ENCODE measurements at places on chromosomes 2 and 18. TPM values are rescaled to one million over a fixed set of nuclear protein-coding genes. Genes with fewer than 3 reads are reported as not detected.
A peak's percentile ranks its signal among the peaks of the same experiment; 100 is the strongest.

Gene FSIP2
- 0.40 TPM for total RNA-seq

Gene ACTR1B
- total RNA-seq = 77.6 TPM

Gene ARHGAP28
- 2.1 TPM for total RNA-seq

Gene CYP27C1
- total RNA-seq = not detected

Gene CD8A
- 0.62 TPM for total RNA-seq

Gene CNDP2
- total RNA-seq = 65.7 TPM

Gene LHCGR
- 0.24 TPM for total RNA-seq

Gene TGIF1
- total RNA-seq = 10.8 TPM

Gene C2orf66
- total RNA-seq = not detected

Gene ROCK2
- 48.6 TPM for total RNA-seq

Gene UGT1A8
- not detected for total RNA-seq

Gene L3MBTL4
- 0.70 TPM for total RNA-seq

Gene AQP12B
- total RNA-seq = not detected

Gene ZAP70
- total RNA-seq = 1.2 TPM

Gene CGREF1
- 0.48 TPM for total RNA-seq

DNA sequence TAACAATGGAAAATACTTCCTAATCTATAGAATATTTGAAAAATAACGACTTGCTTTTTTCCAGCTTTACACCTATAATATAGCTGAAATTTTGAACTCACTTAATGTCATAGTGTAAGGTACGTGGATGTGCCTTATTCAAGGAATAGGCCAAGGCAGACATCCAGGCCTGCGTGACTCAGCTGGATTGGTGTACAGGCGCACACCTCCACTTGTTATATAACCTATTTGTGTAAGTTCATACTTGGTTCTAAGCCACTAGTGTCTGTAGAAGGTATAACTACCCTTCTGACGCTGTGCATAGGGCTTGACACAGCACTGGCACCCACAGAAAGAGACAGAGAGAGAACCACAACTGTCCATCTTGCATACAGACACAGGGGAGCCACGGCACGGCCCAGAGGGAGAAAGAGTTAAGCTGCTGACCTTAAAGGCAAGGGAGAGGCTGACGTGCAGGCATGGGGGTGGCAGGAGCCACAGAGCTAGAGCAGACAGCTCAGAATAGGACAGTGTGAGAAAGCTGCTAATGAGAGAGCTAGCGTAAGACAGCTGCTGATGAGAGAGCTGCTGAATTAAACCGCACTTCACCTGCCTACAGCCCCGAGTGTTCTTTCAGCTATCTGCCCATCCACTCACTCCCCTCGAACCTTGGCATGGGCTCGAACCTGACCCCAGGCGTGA lies 16.1 kb downstream of the CCDC178 start:
- DNase-seq = no peak

- no peak for DNase-seq
Measured at GRCh38 chr18:29664278-29665036, 1378.1 kb downstream of the DSC3 start.

GRCh38 chr18:41371156-41372045 lies 583.6 kb upstream of the PIK3C3 start:
- DNase-seq = no peak

GRCh38 chr18:67219821-67220220 lies 296.7 kb downstream of the DSEL start:
- DNase-seq = no peak

DNA sequence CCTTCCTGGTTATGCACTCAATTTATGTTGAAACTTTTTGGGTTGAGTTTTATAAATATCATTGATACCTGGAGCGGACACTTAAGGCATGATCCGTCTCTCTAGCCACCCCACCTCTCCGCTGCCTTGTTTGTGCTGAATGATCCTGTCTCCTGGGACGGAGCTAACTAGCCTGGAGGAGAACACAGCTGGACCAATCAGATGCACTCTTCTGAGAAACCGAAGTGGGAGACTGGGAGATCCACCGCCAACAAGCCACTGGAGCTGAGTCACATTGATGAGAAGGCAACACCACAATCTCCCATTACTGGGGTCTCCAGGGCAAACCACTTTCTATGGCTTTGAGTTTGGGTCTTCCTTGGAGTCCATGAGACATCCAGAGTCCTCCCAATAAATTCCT lies 29.3 kb downstream of the CYP26B1 start:
- no peak for DNase-seq

- no peak for DNase-seq
Measured at GRCh38 chr2:209495855-209496585, 72.2 kb downstream of the MAP2 start.

GRCh38 chr2:217996361-217996760 lies 6.4 kb downstream of the TNS1 start:
- no peak for DNase-seq

DNA sequence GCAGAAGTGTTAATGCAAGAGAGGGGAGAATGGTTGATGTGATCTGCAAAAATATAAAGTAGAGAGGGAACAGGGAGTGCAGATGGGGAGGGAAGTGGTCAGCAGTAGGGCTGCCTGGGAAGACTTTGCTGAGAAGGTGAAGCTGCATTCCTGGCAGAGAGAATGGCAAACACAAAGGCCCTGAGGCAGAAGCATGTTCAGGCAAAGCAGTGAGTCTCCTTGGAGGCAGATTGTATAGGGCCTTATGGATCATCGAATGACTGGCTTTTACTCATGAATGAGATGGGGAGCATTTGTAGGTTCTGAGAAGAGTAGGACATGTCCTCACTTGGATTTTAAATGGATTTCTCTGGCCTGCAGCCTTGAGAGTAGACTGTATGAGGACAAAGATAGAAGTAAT lies 9.5 kb downstream of the ITGA6 start:
- no peak for DNase-seq

DNA sequence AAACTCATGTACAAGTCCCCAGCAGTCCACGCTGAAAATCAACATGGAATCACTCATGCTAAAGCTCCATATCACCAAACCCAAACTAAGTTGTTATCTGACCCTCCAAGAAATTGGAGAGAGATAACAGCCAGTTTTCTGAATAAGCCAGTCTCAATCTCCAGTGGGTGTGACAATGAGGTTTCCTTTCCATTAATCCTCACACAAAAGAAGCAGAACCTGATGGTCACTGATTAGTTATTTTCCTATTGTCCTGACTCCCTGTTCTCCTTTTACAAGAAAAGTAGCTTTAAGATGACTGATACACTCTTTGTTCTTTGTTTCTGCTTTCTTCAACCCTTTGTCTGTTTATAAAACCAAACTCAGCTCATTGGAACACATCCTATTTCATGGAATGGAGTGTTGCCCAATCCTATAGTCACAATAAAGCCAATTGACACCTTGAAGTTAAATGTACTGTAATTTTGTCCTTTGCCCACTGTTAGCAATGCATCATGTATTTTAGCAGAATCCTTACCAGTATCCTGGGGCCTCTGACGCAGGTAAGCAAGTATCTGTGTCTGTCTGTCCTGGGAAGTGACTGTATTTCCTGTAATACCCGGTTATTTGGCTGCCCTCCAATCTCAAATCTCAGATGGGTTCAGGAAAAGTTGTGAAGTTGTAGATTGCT lies 30.6 kb upstream of the SH3RF3 start:
- no peak for DNase-seq

- no peak for DNase-seq
Measured at GRCh38 chr18:8139891-8140406, 469.3 kb upstream of the RAB12 start.

- no peak for DNase-seq
Measured at GRCh38 chr2:218570850-218571249, 2.2 kb downstream of the CNOT9 start.

- DNase-seq = no peak
Measured at GRCh38 chr2:65514555-65515195, 82.3 kb upstream of the SPRED2 start.

- no peak for DNase-seq
Measured at GRCh38 chr2:30072250-30072842, 74.5 kb upstream of the YPEL5 start.

DNA sequence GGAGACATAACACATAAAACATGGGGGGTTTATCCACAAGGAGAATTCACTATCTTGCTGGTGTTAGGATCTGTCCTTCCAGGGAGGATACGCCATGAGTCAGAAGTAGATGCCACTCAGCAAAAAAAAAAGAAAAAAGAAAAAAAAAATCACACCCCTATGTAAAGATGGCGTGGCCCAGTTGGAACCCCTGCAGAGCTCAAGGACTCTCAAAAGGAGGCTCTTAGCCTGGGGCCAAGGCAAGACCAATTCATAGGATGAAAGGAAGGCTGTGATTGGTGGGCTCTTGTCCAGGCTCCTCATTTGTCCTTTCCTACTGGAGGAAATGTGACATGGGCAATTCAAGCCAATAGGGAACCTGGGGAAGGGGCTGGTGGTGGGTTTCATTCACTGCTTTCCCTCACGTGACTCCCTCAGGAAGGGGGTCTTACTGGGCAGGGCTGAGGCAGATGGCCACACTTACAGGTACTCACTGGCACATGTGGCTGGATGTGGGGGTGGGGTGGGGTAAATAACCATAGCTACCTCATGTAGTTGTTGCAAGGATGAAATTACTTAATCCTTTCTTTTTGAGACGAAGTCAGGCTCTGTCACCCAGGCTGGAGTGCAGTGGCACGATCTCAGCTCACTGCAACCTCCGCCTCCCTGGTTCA lies 38.7 kb upstream of the HAAO start:
- DNase-seq = no peak

DNA sequence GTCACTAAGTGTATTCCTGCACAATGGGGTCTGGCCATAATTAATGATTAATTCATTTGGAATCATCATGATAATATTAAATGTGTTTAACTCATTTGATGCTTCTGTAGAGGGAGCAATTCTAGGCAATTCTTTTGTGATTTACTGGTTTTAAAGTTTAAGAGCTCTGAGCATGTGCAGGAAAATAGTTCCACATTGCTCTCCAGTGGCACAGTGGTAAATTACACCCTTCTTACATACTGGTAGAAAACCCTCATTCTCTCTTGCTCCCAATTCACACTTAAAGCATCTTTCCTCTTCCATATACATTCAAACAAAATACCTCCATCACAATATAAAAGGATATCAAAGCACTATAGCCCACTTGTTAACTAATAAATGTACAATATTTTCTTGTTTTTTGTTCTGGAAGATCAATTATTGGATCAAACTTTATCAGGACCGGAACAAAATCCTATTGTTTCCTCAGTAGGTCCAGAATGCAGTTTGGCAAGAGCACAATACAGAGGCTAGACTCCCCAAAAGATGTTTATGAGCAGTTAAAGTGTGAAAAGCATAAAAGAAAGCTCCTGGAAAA lies 844.3 kb downstream of the MBD2 start:
- no peak for DNase-seq

- DNase-seq = no peak
Measured at GRCh38 chr2:54213082-54213481, 42.9 kb downstream of the TSPYL6 start.

GRCh38 chr2:41782306-41783158 lies 265.3 kb upstream of the PKDCC start:
- no peak for DNase-seq

GRCh38 chr2:4144731-4145130 lies 441.4 kb downstream of the DCDC2C start:
- no peak for DNase-seq

GRCh38 chr2:237352279-237352845 lies 61.6 kb downstream of the COL6A3 start:
- DNase-seq = no peak

- no peak for DNase-seq
Measured at GRCh38 chr2:214782671-214783070, 26.8 kb downstream of the BARD1 start.

DNA sequence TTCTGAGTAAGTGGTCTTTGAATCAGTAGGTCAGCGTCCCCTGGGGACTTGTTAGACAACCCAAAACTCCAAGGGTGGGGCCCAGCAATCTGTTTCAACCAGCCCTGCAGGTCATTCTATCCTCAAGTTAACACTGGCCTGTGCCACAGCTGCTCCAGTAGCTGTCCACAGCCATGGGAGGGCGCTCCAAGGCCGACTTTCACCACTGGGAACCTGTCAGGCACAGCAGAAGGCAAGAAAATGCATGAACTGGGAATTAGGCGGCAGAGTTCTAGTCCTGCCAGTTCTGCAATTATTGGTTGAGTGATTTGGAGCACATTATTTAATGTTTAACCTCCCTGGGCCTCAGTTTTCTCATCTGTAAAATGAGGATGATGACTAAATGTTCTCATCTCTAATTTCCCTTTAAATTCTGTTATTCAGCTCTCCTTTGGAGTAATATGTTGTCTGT lies 17.4 kb upstream of the MRPL33 start:
- peak; percentile 92 for DNase-seq

DNA sequence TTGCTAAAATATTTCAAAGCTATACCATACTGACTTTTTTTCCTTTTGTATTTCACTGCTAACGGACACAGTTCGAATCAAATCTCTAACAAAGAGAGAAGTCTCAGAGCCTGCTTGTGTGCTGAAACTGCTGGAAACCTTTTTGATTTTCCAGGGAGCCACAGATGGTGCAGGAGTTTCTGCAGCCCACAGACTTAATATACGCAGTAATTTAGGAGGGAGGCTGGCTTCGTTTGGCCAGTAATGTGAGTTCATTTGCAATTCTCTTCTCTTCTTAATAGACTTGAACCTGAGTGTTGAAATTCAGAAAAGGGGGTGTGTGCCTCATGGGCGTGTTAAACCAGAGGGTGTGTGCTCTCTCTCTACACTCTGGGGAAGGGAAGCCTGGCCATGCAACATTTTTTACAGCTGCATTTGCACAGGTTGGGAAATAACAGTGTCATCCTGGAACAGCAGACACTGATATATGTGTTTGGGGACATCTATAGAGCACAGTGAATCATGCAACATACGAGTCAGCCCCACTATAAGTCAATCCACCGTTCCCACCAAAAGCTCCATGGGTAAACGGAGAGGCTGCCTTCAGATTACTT lies 333.0 kb downstream of the CLIP4 start:
- no peak for DNase-seq

GRCh38 chr2:16716944-16717343 lies 51.3 kb upstream of the CYRIA start:
- DNase-seq = no peak

DNA sequence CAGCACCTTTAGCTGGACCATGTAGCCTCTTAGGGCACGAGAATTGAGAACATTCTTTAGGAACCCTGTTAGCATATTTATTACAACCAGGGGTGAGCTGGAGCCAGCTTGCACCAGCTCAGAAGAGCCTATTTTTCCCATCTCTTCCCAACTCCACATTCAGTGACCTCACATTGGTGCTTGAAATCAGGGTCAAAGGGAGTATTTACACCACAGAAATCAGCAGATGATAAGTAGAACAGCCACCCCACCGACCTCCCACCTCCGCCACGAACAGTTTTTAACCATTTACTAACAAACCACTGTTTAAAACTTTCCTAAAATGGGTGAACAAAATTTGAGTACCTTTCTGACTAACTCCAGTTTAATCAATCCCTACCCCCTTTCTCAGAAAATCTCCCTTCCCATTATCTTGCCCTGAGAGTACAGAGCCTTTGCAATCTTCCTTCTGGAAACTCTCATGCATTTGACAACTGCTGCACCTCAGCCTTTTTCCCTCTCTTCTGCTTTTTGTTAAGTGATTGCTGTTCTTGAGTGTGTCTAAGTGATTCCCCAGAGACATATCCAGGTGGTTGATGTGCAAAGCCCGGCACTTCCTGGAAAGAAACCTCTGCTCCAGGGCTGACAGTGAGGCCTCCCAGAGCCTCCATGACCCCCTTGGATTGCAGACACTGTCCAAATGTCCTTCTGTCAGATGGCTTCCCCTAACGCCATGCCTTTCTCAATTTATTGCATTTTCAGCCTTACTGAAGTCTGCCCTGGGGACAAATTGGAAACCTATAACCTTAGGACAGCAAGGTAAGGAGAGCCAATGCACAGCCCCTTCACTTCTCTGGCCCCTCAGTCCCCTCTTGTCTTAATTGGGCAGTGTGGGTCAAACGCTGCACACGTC lies 389.5 kb upstream of the TNP1 start:
- DNase-seq = no peak
